ENCODE measurements at places on chromosomes 3 and 15.

DNA sequence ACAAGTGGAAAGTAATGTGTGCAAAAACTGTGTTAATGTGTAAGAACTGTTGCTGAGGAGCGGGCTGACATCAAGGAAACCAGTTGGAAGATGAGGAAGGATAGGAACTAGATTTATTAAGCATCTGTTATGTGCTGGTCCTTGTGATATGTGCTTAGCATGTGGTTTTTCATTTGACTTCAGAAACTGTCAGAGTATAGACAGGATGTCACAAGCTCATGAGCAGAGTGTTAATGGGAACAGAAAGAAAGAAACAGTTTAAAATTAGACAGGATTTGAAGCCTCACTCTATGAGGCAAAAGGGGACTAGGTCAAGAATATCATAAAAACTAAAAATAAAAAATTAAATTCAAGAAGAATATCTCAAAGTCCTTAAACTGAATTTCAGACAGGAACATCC, 270.6 kb upstream of the DPPA4 start:
- DNase-seq, result no peak

DNA sequence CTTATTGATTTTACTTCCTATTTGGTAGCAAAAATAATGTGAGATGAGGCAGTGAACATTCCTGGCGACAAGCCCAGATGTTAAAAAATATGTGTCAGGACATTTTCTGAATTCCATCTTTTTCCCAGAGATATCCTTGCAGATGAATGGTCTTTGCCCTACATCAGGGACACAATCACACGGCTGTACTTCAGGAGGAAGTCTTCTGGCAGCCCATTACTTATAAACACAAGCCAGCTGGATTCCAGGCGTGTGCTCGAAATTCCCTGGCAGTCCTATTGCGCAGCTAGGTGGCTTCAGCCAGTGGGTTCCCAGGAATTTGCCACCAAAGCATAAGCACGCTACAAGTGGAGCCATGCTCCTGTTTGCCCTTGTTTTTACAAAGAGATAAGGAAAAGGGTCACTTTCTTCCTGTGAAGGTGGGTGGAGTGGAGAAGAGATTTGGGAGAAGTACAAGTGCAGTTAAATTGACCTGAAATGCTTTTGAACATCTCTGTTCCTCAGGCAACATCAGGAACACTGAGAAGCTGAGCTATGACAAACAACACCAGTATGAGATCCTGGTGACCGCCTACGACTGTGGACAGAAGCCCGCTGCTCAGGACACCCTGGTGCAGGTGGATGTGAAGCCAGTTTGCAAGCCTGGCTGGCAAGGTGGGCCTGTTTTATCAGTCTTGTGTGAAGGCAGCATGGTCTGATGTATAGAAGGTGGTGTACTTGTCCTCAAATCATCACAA, 257.1 kb upstream of the TRIM42 start:
- DNase-seq, result no peak

- no peak for DNase-seq
Measured at GRCh38 chr3:138511945-138512344, 77.5 kb downstream of the ESYT3 start.

DNA sequence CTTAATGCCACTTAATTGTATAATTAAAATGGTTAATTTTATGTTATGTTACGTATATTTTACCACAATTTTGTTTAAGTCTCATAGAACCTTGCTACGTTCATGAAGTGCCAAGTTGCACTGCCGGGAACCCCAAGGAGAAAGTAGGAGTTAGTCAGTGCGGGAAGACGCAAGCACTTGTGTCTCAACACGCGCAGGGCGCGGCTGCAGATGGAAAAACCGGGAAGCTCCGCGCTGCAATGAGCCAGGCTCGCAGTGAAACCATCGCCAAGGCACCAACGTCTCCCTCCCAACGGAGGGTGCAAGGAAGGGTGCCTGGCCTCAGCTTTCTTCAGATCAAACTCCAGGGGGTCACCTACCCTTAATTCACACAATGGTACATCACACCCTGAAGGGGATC, 21.6 kb downstream of the MAGI1 start:
- DNase-seq, result no peak

DNA sequence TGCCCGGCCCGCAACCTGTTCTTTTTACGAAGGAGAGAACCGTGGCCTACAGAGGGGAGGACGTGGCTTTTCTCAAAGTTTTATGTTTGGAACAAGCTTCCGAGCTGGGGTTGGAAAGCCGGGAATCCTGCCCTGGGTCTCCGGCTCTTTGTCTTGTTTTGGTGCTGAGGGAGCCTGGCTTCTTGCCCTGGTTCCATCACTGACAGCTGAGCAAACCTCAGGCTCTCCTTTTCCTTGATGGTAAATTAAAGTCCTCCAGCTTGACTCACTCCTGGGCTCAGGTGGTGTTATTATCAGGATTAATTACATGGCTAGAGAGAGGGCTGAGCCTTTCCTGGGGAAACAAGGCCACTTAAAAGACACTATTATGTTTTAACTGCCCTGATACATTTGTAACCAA, 289.5 kb upstream of the RGMA start:
- DNase-seq, result no peak

GRCh38 chr3:150503402-150504099, 42.7 kb downstream of the SERP1 start:
- no peak for DNase-seq

DNA sequence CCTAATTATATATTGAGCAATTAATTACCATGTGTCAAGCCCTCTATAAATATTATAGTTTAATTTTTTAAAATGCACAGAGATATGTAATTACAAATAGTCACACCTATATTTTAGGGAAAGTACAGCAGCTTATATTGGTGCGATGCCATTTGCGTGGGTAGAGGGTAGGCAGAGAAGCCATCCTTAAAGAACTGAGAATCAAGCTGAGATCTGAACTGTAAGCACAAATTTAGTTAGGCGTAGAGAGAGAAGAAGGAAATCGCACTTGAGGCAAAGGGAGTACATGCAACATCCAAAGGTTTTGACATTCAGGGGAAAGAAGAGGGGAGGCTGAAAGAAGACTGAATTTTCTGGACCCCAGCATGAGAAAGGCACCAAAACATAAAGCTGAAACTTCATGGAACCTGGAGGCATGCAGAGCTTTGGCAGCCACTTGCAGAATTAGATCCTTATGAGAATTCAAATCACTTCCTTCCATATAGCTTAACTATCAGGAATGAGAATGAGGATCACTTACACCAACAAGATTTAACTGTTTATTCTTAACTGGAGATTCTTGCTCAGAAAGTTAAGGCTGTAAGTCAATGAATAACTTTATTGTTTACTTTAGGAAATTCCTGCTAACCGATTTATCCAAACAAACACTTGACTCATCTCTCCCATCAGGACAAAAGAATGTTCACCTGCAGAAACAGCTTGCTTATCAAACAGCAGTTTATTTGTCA, 114.3 kb downstream of the TGFBR2 start:
- no peak for DNase-seq

- no peak for DNase-seq
Measured at GRCh38 chr3:186472456-186473008, 71.6 kb downstream of the CRYGS start.
